Osteoblast (primary cell): ENCODE measurements at places on chromosomes 2 and 18. TPM values are rescaled to one million over a fixed set of nuclear protein-coding genes. Genes with fewer than 3 reads are reported as not detected.

DNA sequence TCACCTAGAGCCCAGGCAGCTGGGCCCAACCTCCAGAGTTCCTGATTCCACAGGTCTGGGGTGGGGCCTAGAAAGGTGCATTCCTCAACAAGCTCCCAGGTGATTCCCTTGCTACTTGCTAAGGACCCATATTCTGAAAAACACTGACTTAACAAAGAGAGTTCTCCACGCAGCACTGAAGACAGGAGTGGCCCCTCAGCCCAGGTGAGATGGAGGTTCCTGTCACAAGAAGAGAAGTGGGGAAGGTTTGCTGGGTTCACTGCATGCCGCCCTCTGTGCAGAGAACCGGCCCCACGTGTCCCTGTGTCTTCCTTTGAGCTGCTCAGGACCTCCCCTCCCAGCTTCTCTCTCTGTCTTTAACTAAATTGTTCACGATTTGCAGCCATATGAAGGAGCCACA is 201.4 kb upstream of the DDX18 start:
- H3K27me3 ChIP-seq = no peaks in the 10 kb centered on the region
- H3K36me3 ChIP-seq = no peaks in the 10 kb centered on the region
- no peak overlapping the region for H3K27ac ChIP-seq
- H3K4me1 ChIP-seq = no peaks in the 10 kb centered on the region

- no peaks in the 10 kb centered on the region for H3K36me3 ChIP-seq
- H3K4me3 ChIP-seq = no peak overlapping the region
- no peaks in the 10 kb centered on the region for H3K4me1 ChIP-seq
- H3K27ac ChIP-seq = no peak overlapping the region
- no peak for DNase-seq
- H3K27me3 ChIP-seq = no peaks in the 10 kb centered on the region
These were observed 127.8 kb downstream of the ARHGAP28 start for GRCh38 chr18:6857300-6857699.

DNA sequence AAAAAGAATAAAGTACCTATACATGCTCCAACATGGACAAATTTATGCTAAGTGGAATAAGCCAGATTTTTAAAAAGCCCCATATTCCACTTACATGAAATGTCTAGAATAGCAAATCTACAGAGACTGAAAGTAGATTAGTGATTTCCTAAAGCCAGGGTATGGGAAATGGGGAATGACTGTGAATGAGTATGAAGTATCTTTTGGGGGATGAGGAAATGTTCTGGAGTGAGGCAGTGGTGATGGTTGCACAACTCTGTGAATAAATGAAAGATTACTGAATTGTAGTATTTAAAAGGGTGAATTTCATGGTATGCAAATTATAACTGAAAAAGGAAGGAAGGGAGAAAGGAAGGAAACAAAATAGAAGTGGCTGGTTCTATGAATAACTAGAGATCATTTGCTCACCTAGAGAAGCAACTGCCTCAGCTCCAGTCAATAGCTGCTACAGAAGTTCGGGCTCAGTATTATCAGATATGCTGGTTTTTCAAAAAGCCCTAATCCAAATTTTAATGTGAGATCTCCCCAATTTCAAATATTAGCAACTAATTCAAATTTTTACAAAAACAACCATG is 39.3 kb downstream of the MAP3K2 start:
- no peaks in the 10 kb centered on the region for H3K4me1 ChIP-seq
- no peaks in the 10 kb centered on the region for H3K27me3 ChIP-seq
- no peak overlapping the region for H3K27ac ChIP-seq
- H3K36me3 ChIP-seq = no peaks in the 10 kb centered on the region
- H3K4me3 ChIP-seq = no peak overlapping the region

The GRHL1 gene
- 0.29 and 0.36 TPM in 2 replicates for total RNA-seq

DNA sequence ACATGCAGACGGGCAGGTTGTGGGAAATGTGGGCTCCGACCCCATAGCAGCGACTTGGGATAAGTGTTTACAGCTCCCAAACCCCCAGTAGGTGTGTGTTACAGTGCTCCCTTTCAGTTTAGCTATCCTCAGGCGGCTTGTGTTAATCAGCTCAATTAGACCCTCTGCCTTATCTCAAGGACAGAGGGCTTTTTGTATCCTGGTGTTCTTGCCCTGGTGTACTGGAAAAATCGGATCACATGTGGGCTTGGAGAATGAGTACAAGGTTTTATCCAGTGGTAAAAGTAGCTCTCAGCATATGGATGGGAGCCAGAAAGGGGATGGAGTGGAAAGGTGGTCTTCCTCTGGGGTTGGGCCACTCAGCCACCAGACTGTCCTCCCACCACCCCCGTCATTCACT is 264.7 kb upstream of the SYT4 start:
- peaks cover 11% of the 10 kb centered on the region for H3K4me1 ChIP-seq
- H3K27me3 ChIP-seq = no peaks in the 10 kb centered on the region
- no peak for DNase-seq
- no peaks in the 10 kb centered on the region for H3K36me3 ChIP-seq
- no peak overlapping the region for H3K4me3 ChIP-seq

- H3K27ac ChIP-seq = no peak overlapping the region
- no peaks in the 10 kb centered on the region for H3K4me1 ChIP-seq
- peak; percentile 45 for DNase-seq
- no peak overlapping the region for H3K4me3 ChIP-seq
- H3K27me3 ChIP-seq = peaks cover 23% of the 10 kb centered on the region
These were observed 260.8 kb downstream of the TGIF1 start for GRCh38 chr18:3710712-3711301.

- H3K4me3 ChIP-seq = no peak overlapping the region
- peaks cover 11% of the 10 kb centered on the region for H3K4me1 ChIP-seq
- H3K27ac ChIP-seq = peak overlapping the region; percentile 38
- H3K36me3 ChIP-seq = no peaks in the 10 kb centered on the region
- no peaks in the 10 kb centered on the region for H3K27me3 ChIP-seq
- peak; percentile 92 for DNase-seq
These were observed 29.6 kb downstream of the MCEE start for GRCh38 chr2:71100195-71100964.

GRCh38 chr18:76495006-76495370 is at the start of gene ZNF516:
TSS of gene ZNF516 (minus strand) at chr18:76495242. CDS start at chr18:76443054, 52,188 bp downstream.
- DNase-seq = peak; percentile 89
- H3K27me3 ChIP-seq = no peaks in the 10 kb centered on the region
- H3K27ac ChIP-seq = peak within 1 kb of the TSS; percentile 86
- H3K4me3 ChIP-seq = peak within 1 kb of the TSS; percentile 91

DNA sequence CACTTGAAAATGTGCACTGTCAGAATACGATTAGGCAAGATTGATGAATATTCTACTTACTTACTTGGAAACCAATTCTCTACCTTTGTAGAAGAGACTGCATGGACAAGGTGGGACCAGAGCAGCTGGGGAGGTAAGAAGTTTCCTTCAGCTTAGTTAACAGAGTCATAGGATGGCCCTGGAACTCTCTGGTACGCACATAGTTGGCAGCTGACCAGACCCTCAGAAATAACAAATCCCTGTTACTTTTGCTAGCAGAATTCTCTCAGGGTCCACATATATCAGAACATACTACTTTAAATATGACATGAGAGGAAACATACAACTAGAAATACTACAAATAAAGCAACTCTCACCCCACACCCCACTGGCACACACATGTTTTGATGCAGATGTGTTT is 24.8 kb upstream of the STAT1 start:
- peaks cover 28% of the 10 kb centered on the region for H3K4me1 ChIP-seq
- no peak overlapping the region for H3K4me3 ChIP-seq
- DNase-seq = no peak
- no peaks in the 10 kb centered on the region for H3K27me3 ChIP-seq
- H3K36me3 ChIP-seq = no peaks in the 10 kb centered on the region
- peak overlapping the region; percentile 25 for H3K27ac ChIP-seq

The NEU2 gene
- not detected in 2 replicates for total RNA-seq

- DNase-seq = no peak
- no peaks in the 10 kb centered on the region for H3K36me3 ChIP-seq
- H3K4me3 ChIP-seq = no peak overlapping the region
- no peak overlapping the region for H3K27ac ChIP-seq
These were observed 10.4 kb downstream of the CSRNP3 start for GRCh38 chr2:165479856-165480255.

GRCh38 chr2:142992840-142993239 is 115.4 kb downstream of the KYNU start:
- no peaks in the 10 kb centered on the region for H3K36me3 ChIP-seq
- H3K27ac ChIP-seq = no peak overlapping the region
- no peaks in the 10 kb centered on the region for H3K4me1 ChIP-seq
- no peaks in the 10 kb centered on the region for H3K27me3 ChIP-seq

GRCh38 chr2:20675701-20676352 is 8.9 kb downstream of the GDF7 start:
- H3K4me3 ChIP-seq = no peak overlapping the region
- H3K36me3 ChIP-seq = no peaks in the 10 kb centered on the region
- H3K27ac ChIP-seq = no peak overlapping the region
- DNase-seq = peak; percentile 79
